ENCODE measurements at places on chromosomes 5 and 9. TPM values are rescaled to one million over a fixed set of nuclear protein-coding genes. Genes with fewer than 3 reads are reported as not detected.

DND1 gene
- total RNA-seq = not detected

OR1J2 gene
- total RNA-seq = 0.19 TPM

ASS1 gene
- total RNA-seq = 9.9 TPM

SLC25A48 gene
- not detected for total RNA-seq

NDUFS6 gene
- total RNA-seq = 35.4 TPM

PCDHGB5 gene
- 22.4 TPM for total RNA-seq

SPATA31A6 gene
- not detected for total RNA-seq

GCNT4 gene
- not detected for total RNA-seq

IFNK gene
- total RNA-seq = not detected

ARID3C gene
- 0.33 TPM for total RNA-seq

HMCN2 gene
- under 0.01 TPM for total RNA-seq

SEMA6A gene
- total RNA-seq = 9.5 TPM
